ENCODE measurements at places on chromosomes 1 and 21. TPM values are rescaled to one million over a fixed set of nuclear protein-coding genes. Genes with fewer than 3 reads are reported as not detected.
A peak's percentile ranks its signal among the peaks of the same experiment; 100 is the strongest.

Gene ADORA1
- 8.7 TPM for total RNA-seq

Gene SYT11
- 27.4 TPM for total RNA-seq

GRCh38 chr21:25831300-25831960 is 96.7 kb downstream of the GABPA start:
- DNase-seq, result no peak

DNA sequence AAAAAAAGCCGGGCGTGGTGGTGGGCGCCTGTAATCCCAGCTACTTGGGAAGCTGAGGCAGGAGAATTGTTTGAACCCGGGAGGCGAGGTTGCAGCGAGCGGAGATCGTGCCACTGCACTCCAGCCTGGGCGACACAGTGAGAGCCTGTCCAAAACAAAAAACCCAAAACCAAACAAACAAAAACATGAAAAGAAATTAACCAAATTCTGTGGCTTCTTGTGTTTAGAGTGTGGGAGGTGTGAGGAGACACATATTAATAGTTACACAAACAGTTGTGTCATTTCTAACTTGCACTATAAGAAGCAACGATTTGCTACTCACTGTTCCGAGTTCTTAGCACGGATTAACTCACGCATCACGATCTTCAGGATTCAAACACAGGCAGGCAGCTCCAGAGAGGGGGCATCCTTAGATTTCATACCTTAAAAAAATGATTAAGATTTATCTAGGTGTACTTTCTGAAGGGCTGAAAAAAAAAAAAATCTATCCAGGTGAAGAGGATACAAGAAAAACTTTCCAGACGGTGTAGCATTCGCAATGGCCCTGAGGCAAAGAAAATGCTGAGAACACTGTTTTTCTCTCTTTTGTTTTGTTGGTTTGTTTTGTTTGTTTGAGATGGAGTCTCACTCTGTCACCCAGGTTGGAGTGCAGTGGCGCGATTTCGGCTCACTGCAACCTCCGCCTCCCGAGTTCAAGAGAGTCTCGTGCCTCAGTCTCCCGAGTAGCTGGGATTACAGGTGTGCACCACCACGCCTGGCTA is 713 bp upstream of the HMGCL start:
- DNase-seq, result peak; percentile 3

DNA sequence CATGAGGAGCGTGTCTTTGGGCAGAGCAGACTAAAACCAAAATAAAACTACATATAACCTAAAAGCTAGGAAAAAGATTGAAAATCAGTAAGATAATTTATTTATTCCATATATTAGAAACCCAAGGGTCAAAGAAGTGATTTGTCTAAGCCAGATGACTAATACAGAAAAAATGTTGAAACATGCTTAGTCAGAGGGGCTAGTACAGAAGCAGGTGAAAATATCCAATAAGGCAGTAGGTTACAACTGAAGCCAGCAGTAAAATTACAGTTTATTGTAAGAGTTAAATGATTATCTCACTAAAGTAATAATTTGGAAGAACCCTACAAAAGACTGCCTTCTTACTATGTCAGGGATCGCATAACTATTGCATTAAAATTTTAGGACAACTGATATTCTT is 1190.9 kb upstream of the PRMT6 start:
- no peak for DNase-seq

GRCh38 chr1:111690306-111690617 is 48.9 kb downstream of the INKA2 start:
- peak; percentile 90 for DNase-seq

DNA sequence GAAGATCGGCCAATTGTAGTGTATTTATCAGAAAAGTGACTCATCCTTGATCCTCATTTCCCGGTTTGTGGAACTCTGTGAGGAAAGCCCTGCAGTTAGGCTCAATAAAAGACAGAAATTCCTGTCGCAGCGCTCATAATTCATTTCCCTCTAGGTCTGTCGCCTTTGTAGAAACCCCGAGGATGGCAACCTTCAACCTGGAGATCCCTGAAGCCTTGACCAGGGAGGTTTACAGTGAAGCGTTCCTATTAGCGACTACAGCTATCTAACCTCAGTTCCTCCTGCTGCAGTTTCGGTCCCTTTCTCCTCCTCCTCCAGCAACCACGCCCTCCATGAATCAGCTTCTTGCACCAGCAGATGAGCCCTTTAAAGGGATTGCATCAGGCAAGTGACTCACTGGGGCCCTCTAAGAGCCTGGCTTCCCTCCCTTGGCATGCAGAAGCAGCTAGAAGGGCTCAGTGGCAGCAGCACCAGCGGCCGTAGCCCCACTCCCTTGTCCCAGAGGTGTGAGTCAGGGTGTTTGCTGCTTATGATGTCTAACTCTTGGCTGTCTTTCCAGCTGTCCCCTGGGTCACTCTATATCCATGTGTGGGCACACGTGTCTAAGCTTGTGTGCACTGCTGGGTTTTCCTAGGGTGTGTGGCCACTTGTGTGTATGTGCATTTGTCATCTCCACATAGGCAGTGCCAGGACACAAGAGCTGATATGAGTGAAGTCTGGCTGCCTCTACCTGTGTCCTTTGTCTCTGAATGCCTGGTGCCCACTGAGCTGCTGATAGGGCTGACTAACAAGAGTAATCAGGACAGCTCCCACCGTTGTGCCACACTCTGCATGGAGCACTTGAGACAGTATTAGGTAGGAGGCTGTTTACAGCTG is 779 bp upstream of the STK40 start:
- DNase-seq, result peak; percentile 100

GRCh38 chr1:196660852-196661251 is 9.0 kb downstream of the CFH start:
- peak; percentile 43 for DNase-seq

DNA sequence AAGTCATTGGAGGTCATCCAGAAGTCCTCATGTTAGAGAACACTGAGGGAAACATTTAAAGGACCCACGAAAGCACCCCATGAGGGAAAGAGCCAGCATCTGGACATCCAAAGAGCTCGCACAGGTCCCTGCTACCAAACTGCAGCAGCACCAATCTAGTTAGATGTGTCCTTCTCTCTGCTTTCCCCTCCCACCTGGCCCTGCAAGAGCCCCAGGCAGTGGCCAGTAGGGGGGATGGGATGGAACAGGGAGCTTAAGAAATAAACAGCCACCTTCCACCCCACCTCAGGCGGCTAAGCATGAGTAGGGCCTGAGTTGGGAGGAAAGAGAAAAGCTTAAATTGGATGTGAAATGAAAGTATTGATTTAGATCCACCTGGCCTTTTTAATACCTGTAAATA is 175.9 kb upstream of the KCND3 start:
- DNase-seq, result no peak

DNA sequence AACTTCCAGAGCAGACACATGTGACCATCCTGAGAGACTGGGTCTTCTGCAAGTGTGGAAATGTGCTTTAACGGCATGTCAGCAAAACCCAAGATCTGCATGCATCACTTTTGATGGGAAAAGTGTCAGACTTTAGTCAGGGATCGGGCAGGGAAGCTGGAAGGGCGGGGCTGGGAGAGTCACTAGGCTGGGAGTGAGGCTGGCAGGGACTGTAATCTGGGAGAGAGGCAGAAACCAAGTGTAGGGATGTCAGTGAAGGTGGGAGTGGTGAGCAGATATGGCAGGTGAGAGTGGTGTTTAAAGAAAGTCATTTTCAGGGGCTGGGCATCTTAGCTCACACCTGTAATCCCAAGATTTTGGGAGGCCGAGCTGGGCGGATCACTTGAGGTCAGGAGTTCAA is 11.3 kb downstream of the CDA start:
- no peak for DNase-seq

DNA sequence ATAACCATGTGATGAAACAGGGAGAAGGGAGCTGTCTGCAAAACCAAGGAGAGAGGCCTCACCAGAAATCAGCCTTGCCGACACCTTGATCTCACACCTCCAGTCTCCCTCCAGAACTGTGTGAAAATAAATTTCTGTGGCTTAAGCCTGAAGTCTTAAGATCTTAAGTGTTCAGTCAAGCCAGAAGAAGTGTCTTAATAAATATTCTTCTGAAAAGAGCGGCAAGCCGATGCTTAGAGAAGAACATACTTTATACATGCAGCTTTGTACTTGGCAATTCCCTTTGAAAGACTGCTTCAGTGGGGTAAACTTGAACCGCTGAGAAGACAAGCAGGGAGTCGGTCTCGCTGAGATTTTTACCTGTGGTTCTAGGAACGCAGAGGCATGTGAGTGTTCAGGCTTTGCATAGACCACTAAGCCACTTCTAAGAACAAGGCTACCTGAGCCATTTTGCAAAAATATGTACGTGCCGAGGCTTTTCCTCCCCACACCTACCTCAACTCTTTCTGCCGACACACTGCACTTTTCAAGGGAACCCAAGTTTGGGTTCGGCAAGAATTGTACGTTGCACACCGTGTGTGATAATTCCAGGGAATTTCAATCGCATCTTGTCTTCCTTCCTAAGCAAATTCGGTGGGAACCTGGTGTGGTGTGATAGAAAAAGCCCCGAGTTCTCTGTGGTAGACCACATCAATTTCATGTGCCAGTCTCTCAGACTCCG is 3.4 kb downstream of the RUNX1 start:
- no peak for DNase-seq
